MCF 10A (cell line): ENCODE measurements at places on chromosomes 4 and X.

DNA sequence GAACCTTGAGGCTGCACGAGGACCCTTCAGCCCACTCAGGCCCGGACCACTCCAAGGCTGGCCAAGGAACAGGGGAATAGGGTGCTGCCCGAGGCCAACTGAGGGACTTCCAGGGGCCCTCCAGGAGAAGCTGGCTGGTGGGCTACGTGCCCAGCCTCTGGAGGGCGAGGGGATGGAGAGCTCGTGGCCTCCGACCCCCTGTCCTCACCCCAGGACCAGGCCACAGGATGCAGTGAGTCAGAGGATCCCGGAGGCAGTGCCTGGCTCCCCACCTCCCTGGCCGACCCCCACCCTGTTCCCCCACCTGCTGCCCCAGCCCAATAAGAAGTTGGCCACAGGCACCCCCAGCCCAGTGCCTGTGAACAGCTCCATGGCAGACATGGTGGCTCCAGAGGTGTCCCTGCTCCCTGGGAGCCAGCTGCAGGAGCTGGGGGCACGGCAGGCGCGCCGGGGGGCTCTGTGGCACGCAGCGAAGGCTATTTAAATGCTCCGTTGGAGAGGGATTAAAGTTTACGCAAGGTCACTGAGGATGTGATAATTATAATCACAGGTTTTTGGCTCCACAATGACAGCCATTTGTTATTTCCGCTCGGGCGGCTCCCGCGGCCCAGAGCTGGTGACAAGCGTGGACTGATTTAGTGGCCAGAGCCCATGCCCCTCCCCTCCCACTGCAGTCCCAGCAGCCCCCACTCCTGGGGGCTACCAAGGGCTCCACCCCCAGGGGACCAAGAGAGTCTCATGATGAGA lies 95.7 kb upstream of the NKX1-1 start:
- no peak for DNase-seq

DNA sequence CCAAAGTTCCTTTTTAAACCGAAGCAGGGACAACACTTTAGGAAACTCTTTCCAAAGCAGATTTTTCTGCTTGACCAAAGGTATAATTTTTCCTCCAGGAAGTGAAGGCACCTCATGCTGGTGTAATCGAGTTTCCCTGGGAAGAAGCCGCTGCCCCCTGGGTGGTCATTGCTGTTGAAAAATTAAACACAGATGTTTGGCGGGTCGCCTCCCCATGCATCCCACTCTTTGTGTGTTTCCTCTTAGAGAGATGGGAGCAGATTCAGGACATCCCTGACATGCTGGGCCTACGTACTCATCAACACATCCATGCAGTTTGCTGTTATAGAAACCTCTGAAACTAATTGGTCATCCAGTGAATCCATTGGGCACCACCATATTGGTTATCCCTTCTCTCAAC lies 179.2 kb upstream of the HCCS start:
- no peak for DNase-seq

DNA sequence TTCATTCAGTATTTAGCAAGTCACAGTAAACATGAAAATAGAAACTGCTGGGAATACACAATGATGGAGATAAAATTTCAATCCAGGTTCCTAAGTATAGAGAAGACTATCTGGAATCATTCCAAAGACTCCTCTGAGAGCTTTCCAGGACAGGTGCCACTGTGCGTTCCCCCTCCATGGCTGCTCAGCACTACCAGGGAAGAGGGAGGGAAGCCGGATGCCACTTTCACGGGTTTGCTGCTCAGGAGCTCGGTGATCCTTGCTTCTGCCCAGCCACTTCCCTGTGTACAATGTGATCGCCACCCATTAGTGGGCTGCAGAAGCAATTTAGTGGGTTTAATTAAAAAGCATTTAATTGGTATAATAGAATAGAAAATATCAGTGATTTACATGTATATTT lies 94.5 kb downstream of the FNIP2 start:
- DNase-seq = no peak

- peak; percentile 70 for DNase-seq
These were observed at the start of gene PRSS48 for GRCh38 chr4:151276787-151277562. PRSS48 (plus strand) TSS chr4:151277161; CDS start chr4:151277173, 12 bp downstream.

GRCh38 chrX:13309631-13310030 lies 10.2 kb downstream of the ATXN3L start:
- no peak for DNase-seq

DNA sequence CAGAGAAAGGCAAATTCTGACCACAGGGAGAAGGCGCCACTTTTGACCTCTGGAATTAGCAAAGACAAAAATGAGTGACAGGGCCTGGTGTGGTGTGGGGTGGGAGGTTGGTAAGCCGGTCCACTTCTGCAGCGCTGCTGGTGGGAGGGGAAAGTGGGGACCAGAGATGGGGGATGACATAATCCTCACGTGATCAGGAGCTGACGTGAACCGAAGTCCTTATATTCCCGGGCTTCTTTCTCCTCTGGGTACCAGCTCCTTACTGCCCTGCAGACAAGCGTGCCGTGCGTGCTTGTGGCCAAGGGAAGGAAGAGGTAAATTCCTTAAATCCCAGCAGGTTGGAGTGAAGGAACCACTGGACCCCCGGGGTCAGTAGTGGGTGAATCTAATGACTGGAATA lies at the start of gene TCEAL7:
Gene TCEAL7 (plus strand): TSS at position 249 of the 400 bp plus-strand sequence. CDS start 1,165 bp downstream, outside the sequence.
- no peak for DNase-seq
